DMS 273 treated with DMSO at 0.1 percent for 48 hours (cell line): ENCODE measurements at places on chromosomes 6 and 20.
A peak's percentile ranks its signal among the peaks of the same experiment; 100 is the strongest.

DNA sequence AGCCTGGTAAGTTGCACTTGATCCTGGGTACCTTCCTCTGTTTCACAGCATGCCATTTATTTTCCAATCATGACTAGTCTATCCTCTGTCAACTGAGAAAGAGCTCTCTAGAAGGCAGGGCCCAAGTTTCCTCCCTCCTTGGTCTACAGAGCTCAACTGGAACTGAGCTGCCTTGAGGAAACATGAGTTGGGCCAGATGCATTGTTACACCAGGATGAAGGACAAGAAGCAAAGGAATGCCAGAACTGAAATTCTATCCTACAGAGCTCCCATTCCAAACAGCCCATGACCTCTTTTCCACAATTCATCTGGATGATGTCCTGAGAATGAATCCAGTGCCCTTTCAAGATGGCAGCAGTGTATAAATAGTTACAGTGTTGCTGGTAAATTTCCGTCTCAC, 66.7 kb upstream of the E2F3 start:
- no peak for DNase-seq

DNA sequence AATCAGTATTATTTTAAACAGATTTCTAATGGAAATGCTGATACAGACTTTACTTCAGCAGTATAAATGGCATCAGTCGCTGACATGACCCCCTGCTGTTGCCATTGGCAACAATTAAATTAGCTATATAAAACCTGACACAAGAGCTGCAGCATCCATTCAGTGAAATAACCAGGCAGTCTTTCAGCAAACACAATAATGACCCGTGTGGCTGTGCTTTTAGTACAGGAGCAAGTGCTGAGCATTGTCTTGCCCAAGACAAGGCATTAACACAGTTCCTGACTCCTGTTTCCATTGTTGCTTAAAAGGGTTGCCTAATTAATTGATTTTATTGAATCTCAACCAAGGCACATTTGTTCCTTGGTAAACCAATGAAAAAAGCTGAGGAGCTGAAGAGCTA, 382.1 kb downstream of the HACE1 start:
- DNase-seq, result no peak

- DNase-seq, result peak; percentile 88
Observed at GRCh38 chr6:135935941-135936601, 84.6 kb downstream of the PDE7B start.

GRCh38 chr6:72890671-72891070, 268.8 kb downstream of the KCNQ5 start:
- no peak for DNase-seq

- DNase-seq, result no peak
Observed at GRCh38 chr6:33732817-33733708, 13.6 kb downstream of the IP6K3 start.

DNA sequence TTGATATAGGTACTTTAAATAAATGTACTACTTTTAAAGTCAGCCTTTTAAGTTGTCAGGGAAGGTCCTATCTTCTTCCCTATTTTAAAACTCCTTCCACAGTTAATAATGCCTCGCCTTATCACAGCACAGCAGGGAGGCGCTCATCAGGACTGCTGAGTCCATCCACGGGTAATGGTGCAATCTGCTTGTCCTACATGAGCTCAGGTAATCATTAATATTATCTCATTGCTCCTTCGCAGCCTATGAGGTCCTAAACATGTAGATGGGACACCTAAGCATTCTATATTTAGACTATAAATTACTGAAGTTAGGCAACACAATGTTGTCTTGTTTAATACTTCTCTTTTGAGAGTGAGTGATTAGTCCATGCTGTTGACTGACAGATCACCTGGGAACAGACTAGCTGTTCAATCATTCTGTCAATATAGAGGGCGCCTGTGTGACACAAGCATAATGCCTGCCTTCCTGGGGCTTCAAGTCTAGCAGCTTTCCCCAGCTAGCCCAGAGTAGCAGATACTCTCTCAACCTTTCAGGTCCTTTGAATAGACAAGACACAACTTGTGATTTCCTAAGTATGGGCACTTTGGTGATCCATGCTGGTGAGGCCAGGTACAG, 91.0 kb downstream of the FYN start:
- no peak for DNase-seq

- no peak for DNase-seq
Observed at GRCh38 chr20:53003420-53004154, 31.4 kb downstream of the TSHZ2 start.

DNA sequence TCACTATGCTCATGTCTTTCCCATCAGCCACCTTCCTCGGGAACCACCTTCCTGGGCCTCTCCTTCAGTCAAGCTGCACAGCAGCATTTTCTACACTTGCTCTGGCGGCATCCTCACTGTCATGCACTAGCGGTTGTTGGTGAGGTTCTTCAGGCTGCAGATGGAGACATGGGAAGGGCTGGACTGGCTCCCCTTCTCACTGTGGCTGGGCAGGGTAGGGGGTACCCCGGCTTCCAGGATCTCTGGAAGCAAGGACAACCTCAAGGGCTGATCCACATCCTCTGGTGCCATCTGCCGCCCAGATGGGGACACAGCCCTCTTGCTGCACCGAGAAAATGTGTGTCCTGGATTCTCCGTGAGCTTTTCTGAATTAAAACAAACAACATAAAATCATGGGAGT, 180.1 kb upstream of the RNF24 start:
- no peak for DNase-seq

- no peak for DNase-seq
Observed at GRCh38 chr6:138568997-138569396, 69.7 kb upstream of the NHSL1 start.

GRCh38 chr6:81759782-81760181, 7.3 kb upstream of the TENT5A start:
- DNase-seq, result no peak

DNA sequence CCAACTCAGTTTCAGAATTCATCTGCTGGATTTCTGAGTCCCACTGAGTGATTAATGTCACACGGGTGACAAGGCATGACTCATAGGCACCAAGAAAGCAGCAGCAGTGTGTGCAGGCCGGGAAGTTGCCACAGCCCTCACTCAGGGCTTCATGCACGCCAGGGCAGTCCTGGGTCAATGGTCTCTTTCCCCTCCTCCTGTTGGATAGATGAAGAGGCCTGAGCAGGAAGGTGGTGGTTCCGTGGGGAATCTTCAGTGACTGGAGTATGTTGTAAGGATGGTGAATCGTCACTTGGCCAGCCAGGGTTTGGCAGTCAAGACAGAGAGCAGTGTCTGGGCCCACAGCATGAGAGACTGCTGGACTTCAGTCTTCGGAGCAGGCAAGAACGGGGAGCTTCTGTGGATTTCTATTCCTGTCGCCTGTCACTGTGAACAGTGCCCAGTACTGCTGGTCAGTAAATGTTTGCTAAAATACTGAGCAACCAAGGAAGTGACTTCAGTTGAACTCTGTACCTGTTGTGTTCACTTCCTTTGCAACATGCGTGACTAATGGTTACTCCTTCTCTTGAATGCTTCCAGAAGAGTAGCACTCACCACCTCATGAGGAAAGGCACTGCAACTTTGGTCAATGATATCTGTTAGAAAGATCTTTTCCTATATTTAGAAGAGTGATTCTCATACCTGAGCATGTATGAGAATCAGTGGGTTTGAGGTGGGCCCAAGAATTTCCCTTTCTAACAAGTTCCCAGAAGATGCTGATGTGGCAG, 62.0 kb upstream of the CD93 start:
- DNase-seq, result no peak

- peak; percentile 46 for DNase-seq
Observed at GRCh38 chr6:113347436-113347835, 509.7 kb upstream of the MARCKS start.

GRCh38 chr6:134539865-134540323, 222.0 kb upstream of the SGK1 start:
- DNase-seq, result no peak

DNA sequence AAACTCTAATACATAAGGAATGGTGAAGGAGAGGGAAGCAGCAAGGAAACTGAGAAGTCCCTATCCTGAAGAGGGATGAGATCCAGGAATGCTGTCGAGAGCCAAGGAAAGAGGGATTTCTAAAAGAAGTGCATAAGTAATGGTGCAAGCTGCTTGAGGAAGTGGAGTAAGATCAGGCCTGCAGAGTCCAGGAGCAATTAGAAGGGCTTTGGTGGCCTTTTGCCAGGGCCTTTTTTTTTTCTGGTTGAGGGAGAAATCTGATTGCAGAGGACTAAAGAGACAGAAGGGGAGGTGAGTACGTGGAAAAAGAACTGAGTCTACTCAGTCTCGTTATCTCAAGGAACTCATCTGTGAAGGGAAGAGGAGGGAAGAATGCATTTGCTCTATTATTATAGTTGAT, 396.2 kb downstream of the UTRN start:
- DNase-seq, result no peak

DNA sequence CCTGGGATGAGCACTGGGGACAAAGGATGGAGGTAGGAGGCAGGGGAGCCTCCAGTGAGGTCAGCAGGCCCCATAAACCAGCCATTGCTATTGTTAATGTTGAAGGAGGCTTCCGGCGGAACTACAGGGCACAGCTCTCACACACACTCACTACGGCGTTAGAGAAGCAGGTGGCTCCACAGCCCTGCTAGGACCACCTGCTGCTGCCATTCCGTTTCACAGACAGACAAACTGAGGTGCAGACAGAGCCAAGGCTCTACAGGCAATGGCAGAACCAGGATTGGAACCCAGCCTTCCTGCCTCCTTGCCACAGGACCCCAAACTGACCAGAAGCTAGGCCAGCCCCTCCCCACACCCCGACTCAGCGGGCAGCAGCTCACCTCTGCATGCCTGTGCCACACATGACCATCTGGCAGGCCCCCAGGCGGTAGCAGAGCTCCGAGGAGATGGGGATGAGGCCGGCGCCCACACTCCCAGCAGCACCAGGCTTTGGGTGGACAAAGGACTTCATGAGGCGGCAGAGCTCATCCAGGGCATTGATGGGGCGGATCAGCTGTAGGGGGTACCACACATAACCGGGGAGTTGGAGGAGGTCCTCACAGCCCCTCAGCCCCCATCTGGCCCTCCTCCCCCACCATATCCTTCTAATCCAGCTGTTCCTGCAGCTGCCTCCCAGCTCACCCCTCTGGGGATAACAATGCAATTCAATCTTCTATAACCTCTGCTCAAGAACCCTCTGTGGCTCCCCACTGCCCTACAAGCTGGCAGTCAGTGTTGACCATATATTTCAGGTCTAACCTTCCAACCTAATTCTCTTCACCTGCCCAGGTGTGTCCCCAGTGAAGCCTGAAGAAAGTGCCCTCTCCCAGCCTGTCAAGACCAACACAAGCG, 198.5 kb downstream of the PREX1 start:
- DNase-seq, result no peak

GRCh38 chr6:99761711-99762110, 155.1 kb downstream of the PRDM13 start:
- no peak for DNase-seq

- DNase-seq, result no peak
Observed at GRCh38 chr20:52031563-52032303, 159.8 kb downstream of the ZFP64 start.

DNA sequence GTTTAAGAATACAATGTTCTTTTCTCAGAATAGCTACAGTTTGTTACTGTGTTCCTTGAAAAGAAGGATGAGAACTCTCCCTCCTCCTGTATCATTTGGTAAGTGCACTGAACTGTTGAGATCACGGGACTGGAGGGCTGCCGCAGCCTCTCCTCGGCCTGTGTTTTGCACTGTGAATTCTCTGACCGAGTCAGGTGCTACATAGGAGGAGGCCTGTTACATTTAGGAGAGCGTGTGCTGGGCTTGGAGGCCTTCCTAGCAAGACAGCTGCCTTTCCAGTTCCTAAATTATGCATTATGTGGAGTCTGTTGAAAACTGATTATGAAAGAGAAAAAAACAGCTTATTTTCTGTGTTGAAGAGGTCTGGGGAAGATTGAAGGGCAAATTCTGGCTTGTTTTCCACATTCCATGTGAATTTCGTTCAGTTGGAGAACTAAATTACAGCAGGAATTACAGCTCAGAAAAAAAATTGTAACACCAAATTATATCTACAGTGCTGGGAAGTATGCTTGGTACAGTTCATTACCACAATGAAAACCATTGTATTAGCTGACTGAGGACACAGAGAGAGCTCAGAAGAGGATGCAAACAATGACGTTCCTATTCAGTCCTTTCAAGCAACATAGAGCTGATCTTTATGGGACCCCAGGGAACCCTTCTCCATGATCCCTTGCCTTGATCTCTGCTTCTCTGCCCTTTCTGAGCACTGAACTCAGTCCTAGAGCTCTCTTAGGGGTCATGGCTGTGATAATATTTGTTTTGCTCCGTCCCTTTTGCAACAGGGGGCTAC, 2.8 kb downstream of the TMC2 start:
- no peak for DNase-seq

- DNase-seq, result no peak
Observed at GRCh38 chr6:94071835-94072234, 652.5 kb upstream of the EPHA7 start.

DNA sequence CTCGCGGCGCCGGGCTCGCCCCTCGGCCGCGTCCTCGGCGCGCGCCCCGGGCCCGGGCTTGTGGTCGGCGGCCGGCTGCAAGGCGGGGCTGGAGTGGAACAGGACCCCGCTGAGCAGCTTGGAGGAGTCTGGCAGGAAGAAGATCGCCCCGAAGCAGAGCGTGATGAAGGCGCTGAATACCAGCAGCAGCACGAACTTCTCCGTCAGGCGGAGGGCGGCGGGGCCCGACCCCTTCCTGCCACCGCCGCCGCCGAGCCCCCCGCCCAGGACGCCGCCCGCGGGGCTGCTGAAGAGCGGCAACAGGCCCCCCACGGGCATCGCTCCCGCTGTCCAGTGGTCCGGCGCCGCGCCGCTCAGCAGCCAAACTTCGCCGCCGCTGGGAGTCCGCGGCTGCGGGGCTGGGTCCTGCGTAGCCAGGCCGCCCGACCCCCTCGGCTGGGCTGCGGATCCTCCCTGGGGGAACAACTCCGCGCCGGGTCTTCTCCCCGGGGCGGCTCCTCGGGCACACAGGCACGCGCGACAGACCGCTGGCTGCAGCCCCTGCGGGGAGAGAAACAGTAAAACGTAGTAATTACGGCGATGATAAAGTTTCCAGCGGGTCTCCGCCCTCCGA, 707 bp downstream of the MAN1A1 start:
- no peak for DNase-seq

GRCh38 chr20:16806886-16807285, 58.7 kb downstream of the OTOR start:
- DNase-seq, result no peak

- DNase-seq, result no peak
Observed at GRCh38 chr6:35216851-35217811, 3.4 kb downstream of the SCUBE3 start.

DNA sequence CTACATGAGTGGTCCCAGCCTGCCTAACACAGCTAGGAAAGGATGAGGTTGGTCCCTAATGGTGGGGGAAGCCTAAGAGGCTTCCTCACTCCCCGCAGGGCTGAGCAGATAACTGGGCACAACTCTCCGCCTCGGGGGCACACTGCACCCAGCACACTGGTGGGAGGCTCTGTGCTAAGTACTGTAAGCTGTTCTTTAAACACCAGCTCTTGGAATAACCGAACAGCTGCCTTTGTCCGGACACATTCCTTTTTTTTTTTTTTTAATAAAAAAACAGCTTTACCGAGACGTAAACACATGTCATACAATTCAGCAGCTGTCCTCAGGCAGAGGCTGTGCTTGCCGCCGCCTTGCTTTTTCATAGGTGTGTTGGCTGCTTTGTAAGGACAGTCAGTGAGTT, 6.9 kb downstream of the PSMG4 start:
- no peak for DNase-seq
